H1 (cell line): ENCODE measurements at places on chromosomes 16 and 17. TPM values are rescaled to one million over a fixed set of nuclear protein-coding genes. Genes with fewer than 3 reads are reported as not detected.

The UMOD gene
- total RNA-seq: not detected in 2 replicates

The MEIOB gene
- 0.99 and 1.1 TPM in 2 replicates for total RNA-seq

The RBFOX1 gene
- 2.8 and 3.1 TPM in 2 replicates for total RNA-seq

The CHST6 gene
- 25.4 and 26.4 TPM in 2 replicates for total RNA-seq

DNA sequence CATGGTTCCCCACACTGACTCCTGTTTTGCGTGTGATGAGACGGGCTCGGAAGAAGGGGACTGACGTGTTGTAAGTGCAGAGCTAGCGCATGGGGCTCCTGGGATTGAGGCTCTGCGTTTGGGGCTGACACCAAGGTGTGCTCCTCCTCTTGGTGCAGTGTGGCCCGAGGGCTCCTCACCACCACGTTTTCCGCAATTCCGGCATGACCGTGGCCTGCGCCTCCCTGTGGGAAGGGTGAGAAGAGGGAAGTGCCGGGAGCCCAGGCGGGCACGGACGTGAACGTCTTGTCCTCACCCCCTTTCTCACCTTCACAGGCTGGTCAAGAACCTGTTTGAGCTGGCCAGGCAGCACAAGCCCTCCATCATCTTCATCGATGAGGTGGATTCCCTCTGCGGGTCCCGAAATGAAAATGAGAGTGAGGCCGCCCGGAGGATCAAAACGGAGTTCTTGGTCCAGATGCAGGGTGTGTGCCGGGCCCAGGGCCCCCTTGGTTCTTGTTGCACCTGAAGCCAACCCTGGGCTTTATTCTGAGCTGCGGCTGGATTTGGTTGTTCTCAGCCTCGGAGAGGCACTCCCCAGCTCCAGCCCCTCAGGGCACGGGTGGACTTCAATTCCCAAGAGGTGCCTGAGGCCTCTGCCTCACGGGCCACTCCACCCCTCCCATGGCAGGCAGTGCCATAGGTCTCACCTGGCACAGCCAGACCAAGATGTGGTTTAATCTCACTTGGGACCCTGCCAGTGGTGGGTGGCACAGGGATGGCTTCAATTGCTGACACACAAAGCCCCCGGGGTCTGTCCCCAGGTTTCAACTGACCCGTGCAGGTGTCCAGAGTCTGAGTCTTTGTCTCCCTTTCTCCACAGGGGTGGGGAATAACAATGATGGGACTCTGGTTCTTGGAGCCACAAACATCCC lies 8.9 kb downstream of the VPS4A start:
- DNase-seq: no peak

GRCh38 chr17:81428948-81429774 lies 33.9 kb downstream of the BAHCC1 start:
- DNase-seq: no peak

DNA sequence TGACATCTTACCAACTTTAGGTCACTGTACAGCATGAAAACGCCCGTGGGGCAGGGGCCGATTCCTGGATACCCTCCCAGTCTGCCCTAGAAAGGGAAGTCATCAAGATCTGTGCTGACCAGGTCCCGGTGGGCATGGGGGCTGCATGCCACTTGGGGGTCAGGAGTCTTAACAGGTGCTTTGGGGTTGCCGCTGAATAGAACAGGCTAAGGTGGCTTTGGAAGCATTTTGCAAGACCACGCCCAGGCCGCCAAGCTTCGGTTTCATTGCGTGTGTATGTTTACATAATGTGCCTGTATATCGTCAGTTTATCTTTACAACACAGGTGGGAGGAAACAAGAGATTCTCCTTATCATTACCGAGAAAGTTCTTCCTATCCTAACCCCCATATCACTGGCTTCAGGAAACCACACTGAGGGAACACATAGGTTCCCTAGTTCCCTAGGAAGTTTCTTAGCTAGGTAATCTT lies 13.3 kb upstream of the USP36 start:
- no peak for DNase-seq

DNA sequence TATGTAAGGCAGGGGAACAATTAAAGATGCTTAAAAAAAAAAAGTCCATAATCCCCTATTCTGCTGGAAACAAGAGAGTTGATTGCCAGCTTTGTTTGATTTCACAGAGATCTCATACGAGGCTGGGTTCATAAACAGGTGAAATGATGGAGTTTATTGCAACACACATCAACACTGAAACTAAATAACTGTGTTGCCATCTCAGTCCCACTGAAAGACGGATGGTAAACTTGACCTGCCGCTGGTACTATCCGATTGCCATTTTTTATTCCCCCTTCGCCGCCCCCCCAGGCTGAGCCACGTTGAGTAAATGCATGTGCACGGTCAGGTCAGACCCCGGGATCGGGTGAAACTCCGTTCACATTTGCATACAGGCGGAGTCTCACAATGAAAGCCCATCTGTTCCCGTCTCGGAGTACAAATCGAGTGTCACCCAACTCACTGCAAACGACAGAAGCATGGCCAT lies 119.2 kb downstream of the SKAP1 start:
- no peak for DNase-seq

DNA sequence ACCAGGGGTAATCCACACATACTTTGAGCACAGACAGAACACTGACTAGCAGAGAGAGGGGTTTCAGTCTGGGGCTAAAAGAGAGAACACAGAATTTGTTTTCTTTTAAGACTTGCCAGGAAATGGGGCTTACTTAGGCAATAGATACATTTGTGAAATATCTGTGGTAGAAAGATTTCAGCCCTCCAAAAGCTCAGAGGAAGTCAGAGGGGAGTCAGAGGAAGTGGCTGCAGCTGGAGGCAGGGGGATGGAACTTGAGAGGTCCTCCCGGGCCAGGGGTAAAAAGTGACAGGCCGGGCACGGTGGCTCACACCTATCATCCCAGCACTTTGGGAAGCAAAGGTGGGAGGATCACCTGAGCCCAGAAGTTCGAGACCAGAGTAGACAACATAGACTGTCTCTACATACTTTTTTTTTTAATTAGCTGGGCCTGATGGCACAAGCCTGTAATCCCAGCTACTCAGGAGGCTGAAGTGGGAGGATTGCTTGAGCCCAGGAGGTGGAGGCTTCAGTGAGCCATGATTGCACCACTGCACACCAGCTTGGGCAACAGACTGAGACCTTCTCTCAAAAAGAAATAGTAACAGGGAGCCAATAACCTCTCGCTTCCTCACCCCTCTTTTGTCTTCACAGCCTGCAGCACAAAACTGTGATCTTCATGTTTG lies 49.9 kb downstream of the NLRC5 start:
- DNase-seq: no peak

GRCh38 chr16:11170696-11171447 lies 85.1 kb downstream of the SOCS1 start:
- DNase-seq: no peak
